ENCODE measurements at places on chromosomes 11 and 22. TPM values are rescaled to one million over a fixed set of nuclear protein-coding genes. Genes with fewer than 3 reads are reported as not detected.

DNA sequence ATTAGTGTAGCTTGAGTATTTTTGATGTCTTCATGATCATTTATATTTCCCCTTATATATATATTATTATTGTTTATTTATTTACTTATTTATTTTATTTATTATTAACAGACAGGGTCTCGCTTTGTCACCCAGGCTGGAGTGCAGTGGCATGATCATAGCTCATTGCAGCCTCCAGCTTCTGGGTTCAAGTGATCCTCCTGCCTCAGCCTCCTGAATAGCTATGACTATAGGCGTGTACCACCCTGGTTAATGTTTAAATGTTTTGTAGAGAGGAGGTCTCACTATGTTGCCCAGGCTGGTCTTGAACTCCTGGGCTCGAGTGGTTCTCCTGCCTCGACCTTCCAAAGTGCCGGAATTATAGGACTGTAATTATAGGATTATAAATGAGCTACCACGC lies 10.2 kb downstream of the ADM start:
- no peak for DNase-seq

DNA sequence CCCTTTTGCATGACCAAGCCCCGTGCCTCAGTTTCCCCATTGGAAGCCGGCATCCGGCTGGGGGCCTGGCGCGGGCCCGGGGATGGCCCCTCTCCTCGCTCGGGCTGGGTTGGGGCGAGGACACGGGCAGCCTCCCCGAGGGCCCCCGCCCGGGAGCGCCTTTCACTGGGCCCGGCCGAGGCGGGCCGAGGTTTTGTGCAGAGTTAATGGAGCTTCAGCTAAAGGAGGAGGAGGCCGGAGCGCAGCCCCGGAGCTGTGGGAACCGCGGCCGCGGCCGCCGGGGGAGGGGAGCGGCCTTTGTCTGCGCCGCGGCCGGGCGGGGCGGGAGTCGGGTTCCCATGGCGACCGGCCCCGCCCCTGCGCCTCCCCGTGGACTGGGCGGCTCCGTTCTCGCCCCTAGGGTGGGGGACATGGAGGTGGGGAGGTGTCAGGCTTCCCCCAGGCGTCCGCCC lies 1.4 kb upstream of the MAPK11 start:
- peak; percentile 69 for DNase-seq

GRCh38 chr11:133892126-133892525 lies 46.8 kb upstream of the SPATA19 start:
- DNase-seq = no peak

DNA sequence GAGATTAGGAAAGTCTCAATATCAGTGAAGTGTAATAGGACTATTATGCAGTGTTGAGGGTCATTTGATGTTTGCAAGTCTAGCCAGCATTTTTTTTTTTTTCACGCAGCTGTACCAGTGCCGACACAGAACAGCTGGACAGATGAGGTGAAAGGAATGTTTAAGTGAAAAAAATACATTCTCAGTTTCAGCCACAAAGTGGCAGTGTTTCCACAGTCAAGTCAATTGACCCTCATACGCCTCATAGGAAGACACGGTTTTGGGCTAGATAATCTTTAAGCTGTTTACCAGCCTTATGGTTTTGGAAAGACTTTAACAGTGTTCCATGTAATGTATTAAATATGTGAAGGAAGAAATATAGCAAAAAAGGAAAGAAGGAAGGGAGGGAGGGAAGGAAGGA lies 349.9 kb upstream of the ANO3 start:
- DNase-seq = no peak

Gene LRP4
- 0.20 TPM for total RNA-seq

GRCh38 chr11:94477624-94478023 lies 16.0 kb downstream of the MRE11 start:
- DNase-seq = no peak

DNA sequence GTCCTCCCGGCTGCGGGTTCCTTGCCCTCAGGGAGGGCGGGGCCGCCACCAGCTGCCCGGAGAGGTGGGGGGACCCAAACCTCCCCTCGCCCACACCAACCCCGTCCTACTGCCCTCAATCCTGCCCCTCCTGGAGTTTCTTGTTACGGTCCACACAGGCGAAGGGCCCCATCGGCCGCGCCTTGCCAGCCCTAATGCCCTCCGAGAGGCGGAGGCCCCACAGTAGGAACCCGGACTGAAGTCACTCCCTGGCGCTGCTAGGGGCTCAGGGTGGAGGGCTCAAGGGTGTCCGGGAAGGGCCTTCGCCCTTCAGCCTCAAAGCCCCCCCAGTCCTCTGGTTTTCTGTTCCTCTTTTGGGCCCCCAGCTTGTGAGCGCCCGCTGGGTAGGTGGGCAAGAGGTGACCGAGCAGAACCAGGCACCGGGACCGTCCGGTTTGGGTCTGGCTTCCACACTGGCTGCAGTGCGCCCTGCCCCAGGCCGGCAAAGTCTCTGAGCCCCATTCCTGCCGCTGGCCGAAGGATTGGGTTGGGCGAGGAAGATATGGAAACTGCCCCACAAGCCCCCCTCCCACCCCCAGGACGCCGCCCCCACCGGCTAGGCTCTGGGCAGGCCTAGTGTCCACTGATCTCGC lies 24.5 kb downstream of the DUSP8 start:
- no peak for DNase-seq

- no peak for DNase-seq
Observed at GRCh38 chr22:47657224-47657623, 894.8 kb downstream of the TBC1D22A start.

DNA sequence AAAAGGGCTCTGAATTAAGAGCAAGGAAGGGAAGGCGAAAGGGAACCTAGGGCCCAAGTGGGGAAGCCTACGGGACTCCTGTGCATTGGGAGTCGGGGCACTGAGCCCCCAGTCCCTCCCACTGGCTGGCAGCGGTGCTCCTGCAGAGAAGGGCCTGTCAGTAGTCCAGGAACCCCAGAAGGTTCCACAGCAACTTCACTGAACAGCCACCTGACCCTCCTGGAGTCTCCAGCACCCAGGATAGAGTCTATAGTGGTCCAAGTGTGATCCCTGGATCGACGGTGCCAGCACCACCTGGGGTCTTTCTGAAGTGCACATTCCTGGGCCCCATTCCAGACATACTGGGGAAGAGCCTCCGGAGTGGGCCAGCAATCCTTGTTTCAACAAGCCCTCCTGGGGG lies 100.0 kb upstream of the B3GAT1 start:
- no peak for DNase-seq

DNA sequence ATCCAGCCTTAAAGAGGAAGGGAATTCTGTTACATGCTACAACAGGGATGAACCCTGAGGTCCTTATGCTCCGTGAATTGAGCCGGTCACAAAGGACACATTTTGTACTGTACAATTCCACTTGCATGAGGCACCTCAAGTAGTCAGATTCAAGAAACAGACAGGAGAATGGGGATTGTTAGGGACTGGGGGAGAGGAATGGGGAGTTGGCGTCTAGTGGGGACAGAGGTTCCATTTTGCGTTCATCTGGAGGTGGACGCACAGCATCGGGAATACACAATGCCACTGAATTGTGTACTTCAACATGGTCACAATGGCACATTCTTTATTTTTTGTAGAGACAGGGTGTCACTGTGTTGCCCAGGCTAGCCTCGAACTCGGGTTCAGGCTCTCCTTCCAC lies 14.1 kb downstream of the TBX1 start:
- no peak for DNase-seq

DNA sequence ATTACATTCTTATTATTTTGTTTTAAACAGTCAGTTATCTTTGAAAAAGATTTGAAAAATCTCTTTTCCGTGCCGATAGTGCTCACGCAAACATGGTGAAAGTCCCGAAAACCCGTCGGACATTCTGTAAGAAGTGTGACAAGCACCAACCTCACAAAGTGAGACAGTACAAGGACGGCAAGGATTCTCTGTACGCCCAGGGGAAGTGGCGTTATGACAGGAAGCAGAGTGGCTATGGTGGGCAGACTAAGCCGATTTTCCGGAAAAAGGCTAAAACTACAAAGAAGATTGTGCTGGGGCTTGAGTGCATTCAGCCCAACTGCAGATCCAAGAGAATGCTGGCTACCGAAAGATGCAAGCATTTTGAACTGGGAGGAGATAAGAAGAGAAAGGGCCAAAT lies 28.7 kb upstream of the CTSD start:
- DNase-seq = no peak

DNA sequence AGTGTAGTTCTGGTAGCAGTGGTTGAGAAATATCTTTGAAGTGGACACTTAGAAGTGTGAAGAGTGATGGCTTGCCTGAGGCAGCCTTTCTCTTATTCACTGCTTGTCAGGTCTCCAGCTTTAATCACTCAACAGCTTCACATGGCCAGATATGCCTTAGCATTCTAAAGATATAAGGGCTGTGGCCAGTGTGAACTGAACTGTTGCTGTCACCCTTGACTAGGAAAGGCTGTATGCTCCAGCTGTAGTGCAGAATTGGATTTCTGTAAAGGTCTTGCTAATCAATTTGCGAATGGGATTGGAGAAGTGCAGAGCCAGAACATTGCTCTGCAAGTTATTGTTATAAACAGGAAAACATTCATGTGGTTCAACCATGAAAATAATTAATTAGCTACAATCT lies 266.7 kb downstream of the TMEM135 start:
- DNase-seq = no peak

GRCh38 chr11:7591107-7591894 lies 77.5 kb downstream of the PPFIBP2 start:
- no peak for DNase-seq

- DNase-seq = no peak
Observed at GRCh38 chr22:24697172-24697571, 77.3 kb downstream of the PIWIL3 start.

DNA sequence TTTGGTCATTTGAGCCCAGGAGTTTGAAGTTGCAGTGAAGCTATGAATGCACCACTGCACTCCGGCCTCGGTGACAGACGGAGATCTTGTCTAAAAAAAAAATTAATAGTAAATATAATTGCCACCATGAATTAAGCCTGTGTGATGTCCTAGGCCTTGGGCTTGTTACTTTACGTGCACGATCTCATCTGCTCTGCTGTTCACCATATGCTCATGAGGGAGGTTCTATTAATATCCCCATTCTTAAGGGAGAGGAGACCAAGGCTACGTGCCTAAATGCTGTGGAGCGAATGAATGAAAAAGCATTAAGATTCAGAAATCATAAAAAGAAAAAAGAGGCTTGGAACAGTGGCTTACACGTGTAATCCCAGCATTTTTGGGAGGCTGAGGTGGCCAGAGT lies 2.6 kb upstream of the ATG2A start:
- no peak for DNase-seq

GRCh38 chr11:61948505-61948904 lies 1.6 kb upstream of the BEST1 start:
- DNase-seq = no peak

Gene PRG3
- not detected for total RNA-seq

GRCh38 chr11:97557399-97557798 lies 1167.6 kb downstream of the JRKL start:
- no peak for DNase-seq

GRCh38 chr22:29481265-29482000 lies 1.4 kb downstream of the NEFH start:
- no peak for DNase-seq

DNA sequence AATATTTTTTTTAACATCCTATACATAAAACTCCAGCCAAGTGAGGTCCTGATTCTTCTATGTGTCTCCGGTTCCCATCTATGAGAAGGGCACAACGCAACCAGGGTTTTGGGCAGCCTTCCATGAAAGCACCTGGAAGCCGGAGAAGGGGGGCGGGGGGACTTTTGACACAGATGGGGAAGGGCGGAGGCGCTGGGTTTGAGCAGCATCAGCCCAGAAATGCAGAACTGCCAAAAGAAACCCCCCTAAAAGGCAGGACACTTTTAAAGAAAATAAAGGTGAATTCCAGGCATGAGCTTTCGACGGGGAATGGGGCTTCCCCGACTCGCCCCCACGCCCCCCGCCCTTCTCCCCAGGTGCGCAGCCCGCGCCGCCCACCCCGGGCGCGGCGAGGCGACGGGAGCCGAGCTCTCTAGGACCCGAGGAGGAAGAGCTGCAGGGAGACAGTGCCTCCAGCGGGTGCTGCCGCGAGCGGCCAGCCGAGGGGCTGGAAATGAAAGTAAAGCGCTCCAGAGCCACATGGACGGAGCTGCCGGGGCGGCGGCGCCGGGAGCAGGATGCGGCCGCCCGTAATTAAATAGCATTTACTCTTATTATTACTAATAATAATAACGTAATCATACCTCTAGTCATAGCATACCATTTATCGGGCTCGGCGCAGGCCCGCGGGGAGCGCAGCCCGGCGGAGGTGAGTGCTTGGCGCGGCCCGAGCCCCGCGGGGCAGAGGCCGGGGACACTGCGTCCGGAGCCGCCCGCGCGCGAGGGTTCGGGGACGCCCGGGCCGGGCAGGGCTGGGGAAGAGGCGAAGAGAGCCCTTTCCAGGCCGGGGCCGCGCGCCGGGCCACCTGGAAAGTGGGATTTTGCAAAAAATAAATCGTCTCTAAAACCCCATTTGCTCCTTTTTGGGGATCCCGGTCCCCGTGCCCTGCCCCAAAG lies at the start of gene ZC3H7B:
Gene ZC3H7B, plus strand, starts transcription at position 441 of the 936 bp plus-strand sequence. CDS start 19,136 bp downstream, outside the sequence.
- peak; percentile 89 for DNase-seq

- no peak for DNase-seq
Observed at GRCh38 chr11:127248476-127248875, 247.9 kb upstream of the KIRREL3 start.

GRCh38 chr11:59765068-59765735 lies 10.0 kb downstream of the STX3 start:
- no peak for DNase-seq

DNA sequence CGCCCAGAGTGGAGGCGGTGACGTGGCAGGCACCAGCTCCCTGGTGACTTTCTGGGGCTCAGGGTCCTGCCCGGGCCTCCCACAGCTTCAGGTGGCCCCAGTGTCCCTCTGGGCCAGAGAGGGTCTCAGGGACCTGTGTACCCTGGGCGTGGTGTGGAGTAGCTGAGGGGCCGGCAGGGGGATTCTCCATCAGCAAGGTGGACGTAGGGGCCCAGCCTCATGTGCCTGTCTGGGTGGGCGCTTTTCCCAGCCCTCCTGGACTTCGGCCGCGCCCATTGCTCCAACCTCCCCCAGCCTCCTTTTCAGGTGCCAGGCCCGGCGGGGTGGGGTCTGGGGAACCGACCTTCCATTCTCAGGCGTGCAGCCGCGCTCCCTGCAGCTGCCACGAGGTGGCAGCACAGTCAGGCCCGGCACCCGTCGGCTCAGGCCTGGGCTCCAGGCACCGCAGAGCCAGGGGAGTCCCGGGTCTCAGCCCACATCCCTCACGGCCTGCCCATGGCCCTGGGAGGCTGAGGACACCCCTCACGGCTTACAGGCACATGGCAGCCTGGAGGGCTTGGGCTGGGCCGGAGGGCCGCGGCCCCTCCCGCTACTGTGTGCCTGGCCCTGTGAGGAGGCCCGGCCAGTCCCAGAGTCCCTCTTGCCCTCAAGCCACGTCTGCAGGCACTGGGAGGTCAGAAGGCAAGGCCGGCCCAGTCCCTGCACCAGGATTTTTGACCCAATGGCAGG lies 19.9 kb upstream of the MUC5B start:
- peak; percentile 70 for DNase-seq

DNA sequence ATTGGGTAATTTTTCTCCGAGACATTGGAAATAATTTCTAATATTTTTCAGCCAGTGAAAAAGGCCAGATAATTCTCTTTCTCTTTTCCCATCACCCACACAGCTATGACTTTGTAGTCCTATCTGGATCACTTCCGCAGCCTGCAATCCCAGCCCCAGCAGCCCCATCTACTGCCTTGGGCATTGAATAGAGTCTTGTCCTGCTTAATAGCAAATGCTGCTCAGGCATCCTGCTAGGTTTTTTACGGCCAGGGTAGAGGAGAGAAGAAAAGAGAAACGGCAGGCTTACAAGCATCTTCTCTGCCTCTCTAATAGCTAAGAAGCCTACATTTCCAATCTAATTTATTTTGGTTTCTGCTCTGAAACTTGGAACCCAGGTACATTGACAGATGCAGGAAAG lies 154.3 kb upstream of the B3GAT1 start:
- DNase-seq = no peak
